ENCODE measurements at places on chromosomes 2 and 18.

DNA sequence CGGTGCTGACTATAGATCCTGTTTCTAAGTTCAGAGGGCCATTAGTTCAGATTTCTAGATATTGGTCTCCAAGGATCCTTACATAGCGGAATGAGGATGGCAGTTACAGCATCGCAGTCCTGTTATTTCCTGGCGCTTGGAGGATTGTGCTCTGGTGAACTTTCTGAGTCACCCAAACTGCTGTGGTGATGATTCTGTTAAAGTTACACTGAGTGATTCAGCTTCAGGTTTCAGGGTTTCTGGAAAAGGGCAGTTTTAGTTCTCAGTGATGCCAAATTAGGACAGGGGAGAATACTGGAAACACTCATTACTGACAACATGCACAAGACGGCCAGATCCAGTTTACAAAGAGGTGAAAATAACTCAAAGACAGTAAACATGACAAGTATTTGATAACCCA is 52.1 kb upstream of the ANKRD62 start:
- DNase-seq = no peak

- no peak for DNase-seq
Measured at GRCh38 chr2:80061881-80062280, 242.7 kb downstream of the LRRTM1 start.

GRCh38 chr2:165793779-165794535 is at the start of gene GALNT3:
Gene GALNT3 (minus strand): TSS chr2:165794247. CDS start chr2:165770700, 23,547 bp downstream.
- peak; percentile 96 for DNase-seq

GRCh38 chr2:225893151-225893550 is 493.6 kb downstream of the NYAP2 start:
- no peak for DNase-seq

GRCh38 chr2:16613539-16614011 is 52.1 kb downstream of the CYRIA start:
- no peak for DNase-seq

- DNase-seq = no peak
Measured at GRCh38 chr18:23106575-23106974, 28.7 kb upstream of the CABLES1 start.

DNA sequence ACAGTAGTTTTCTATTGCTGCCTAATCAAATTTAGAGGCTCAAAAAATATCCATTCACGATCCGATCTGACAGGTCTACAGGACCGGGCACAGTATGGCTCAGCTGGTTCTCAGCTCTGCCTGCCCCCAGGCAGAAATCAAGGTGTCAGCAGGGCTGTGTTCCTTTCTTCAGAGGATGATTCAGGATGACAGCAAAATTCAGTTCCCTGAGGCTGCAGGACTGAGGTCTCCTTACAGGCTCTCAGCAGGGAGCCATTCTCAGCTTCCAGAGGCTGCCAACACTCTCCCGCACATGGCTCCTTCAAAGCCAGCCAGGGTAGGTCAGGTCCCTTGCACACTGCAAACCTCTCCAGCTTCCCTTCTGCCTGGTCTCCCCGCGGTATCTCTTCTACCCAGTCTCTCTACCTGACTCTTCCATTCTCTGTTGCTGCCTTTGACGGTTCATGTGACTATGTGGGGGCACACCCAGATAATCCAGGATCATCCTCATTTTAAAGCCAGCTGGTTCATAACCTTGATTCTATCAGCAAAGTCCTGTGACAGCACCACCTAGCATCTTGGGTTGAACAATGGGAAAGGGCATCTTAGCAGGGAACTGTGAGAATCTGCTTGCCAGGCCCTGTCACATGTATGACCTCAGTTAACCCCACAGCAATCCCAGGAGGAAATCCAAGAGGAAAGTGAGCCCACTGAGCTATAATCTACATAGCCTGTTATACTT is 50.4 kb downstream of the UXS1 start:
- DNase-seq = no peak

DNA sequence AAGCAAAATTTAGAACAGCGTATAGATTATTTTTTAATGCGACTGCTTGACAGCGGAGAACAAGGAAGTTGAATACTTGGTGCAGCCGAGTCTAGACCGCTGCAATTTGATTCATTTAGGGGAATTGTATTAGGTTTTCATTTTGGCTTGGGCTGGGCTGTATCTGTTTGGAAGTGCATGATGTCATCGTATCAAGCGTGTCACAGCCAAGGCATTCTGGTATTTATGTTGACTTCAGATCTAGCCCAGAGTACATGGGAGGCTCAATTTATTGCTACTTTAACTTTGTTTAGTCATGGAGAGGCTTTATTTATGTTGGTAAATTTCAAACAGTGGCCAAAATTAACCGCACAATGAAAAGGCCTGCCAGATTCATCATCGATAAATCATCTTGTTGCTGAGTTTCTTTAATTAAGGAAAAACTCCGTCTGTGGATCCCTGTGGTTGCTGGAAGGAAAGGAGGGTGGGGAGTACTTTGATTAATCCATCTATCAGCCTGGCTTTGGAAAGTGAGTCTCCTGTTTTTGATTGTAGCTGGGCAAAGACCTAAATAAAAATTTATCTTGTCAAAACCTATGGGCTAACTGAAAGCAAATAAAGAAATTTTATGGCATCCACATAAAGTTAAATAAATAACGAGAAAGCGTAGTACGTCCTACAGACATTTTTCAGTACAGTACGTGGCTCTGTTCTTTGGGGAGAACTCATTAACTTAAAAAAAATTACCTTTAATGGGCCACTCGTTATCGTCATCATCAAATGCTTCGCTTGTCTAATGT is 230.4 kb upstream of the SPRED2 start:
- DNase-seq = no peak

- no peak for DNase-seq
Measured at GRCh38 chr18:48897531-48897930, 53.2 kb downstream of the SMAD7 start.

GRCh38 chr2:176612736-176613135 is 343.5 kb downstream of the MTX2 start:
- DNase-seq = no peak

GRCh38 chr2:106115250-106115649 is 78.9 kb downstream of the UXS1 start:
- DNase-seq = no peak

GRCh38 chr2:56369316-56369715 is 185.5 kb downstream of the CCDC85A start:
- no peak for DNase-seq
